ENCODE measurements at places on chromosomes 7 and 10.

DNA sequence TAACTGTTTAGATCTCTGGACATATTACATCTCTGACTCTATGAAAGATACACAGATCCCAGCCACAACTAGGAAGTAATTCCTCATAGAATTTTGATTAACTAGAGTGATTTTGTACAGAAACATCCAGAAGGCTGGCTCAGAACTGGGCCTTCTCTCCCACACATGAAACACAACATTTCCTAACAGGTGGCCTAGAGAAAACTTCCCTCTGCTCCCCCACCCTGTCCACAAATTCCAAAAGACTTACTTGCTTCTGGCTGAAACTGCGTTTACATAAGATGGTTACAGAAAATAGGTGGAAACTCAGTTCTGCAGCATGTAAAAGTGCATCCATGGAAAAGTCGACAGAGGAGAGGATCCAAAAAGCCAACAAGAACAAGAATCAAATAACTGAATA lies 132.9 kb downstream of the FZD1 start:
- DNase-seq, result no peak

DNA sequence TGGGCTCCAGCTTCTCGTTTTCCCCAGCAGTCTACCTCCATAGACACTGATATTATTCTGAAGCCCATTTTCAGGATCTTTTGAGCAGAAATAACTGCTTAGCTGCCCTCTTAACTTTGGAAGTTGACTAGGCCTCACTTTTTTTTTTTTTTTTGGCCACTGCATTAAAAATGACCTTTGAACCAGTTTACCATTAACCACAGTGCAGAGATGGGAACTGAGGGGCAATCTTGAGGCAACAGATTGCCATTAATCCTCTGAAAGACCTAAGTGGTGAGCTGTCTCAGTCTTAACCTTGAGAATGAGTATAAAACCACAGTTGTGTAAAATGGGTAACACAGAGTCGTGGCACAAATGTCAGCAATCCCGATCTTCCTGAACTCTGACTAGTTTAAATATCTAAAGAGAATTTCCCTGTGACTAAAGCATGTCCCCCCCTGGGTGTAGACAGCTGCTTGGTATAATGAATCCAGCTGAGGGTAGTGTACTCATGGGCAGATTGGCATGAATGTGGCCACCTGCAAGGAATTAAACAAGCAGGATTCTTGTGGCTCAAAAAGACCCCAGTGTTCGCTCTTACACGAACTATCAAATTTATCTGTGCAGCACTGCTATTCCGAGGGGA lies 46.1 kb upstream of the FMC1 start:
- no peak for DNase-seq

GRCh38 chr10:80421707-80422536 lies 13.6 kb downstream of the PRXL2A start:
- DNase-seq, result no peak

GRCh38 chr7:133480868-133481267 lies 228.0 kb downstream of the EXOC4 start:
- no peak for DNase-seq

GRCh38 chr10:55358539-55358938 lies 557.5 kb upstream of the PCDH15 start:
- no peak for DNase-seq
